Adrenal gland (tissue), 19 donors: ENCODE measurements at places on chromosomes 12 and 14.

DNA sequence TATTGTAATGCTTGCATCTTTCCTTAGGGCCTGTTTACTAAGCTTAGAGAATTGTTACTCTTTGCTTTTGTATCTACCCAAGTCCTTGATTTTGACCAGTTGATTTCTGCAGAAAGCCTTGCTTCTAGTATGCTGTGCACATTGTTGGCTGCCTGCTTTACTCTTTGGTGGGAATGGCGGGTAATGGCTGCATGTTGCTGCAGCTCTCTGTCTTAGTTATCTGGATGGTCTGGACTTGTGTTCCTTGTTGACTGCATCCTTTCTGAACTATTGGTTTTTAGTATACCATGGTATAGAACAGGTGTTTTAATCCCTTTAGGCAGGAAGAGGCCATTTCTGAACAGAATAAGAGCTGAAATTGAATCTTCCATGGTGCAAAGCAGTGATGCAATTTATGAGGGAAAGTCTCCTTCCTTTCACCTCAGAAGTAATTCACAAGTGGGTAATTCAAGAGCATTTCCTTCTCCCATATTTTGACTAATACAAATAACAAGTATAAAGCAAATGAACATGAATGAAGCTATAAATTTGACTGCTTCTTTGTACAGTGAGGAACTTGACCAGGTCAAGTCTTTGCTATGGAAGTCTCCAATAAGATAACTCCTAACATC, 466.4 kb downstream of the NPAS3 start:
- no peak for DNase-seq

- DNase-seq: no peak
These were observed 29.2 kb downstream of the SMUG1 start for GRCh38 chr12:54159589-54159988.

DNA sequence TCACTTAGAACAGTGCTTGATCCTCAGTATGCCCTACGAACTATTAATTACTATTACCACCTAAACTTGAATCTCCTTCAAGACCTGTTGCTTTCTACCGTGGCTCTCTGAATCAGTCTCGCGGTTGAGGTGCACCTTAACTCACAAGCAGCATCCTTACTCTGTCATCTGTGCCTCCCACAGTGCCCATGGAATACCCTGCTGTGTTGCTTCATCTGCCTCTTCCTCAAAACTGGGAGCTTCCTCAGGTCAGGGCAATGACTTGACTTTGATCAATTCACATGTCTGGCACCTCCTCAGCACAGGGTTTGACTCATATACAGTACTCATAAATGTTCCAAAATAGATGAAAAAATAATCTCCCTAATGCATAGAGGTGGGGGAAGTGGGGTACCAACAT, 305.9 kb downstream of the NUAK1 start:
- no peak for DNase-seq

DNA sequence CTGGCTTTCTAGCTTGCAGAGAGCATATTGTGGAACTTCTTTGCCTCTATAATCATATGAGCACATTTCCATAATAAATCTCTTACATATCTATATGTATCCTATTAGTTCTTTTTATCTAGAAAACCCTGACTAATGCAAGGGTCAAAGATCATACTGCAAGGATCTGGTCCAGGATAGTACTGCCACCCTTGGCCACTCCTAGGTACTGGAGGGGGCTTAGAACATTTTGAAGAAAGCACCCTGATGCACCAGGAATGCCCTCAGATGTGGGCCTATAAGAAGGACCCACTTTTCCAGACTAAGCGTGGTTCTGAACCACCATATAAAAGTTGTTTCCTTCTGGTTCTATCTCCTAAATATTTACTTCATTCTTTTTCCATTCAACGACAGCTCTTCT, 14.6 kb downstream of the ATXN7L3B start:
- DNase-seq: no peak

DNA sequence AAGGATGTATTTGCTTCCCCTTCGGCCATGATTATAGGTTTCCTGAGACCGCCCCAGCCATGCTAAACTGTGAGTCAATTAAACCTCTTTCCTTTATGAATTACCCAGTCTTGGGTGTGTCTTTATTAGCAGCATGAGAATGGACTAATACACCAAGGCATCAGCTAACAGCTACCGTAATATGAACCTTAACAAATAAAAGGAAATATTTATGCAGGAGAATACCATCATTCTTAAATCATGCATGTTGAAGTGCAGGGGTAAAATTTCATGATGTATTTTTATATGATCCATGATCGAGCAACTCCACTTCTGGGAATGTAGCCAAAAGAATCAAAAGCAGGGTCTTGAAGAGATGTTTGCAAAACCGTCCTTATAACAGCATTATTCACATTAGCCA, 379.0 kb downstream of the NPAS3 start:
- DNase-seq: no peak

DNA sequence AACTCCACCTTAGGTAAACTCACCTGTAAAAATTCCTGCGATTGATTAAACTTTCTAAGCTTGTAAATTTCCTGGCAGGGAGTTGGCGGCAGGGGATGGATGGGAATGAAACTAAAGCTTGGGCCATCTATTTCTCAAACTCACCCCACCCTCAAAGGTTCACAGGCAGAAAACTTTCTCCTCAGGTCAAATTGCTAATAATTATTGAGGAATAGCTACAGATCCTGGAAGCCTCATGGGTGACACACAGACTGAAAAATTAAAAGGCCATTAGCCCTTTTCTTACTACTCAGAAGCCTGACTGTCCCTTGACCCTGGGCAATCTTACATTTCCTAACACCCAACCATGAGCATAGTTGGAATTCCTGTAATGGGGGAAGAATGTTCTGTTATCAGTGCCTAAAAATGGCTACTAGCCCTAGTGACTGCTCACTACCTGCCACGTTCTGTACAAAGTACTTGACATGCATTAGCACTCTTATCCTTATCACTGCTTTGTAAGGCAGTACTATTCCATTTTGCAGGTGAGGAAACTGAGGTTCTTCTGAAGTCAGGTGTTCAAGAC, 12.4 kb upstream of the SYNDIG1L start:
- DNase-seq: no peak

- DNase-seq: no peak
These were observed 24.4 kb downstream of the TUNAR start for GRCh38 chr14:95901054-95901453.

DNA sequence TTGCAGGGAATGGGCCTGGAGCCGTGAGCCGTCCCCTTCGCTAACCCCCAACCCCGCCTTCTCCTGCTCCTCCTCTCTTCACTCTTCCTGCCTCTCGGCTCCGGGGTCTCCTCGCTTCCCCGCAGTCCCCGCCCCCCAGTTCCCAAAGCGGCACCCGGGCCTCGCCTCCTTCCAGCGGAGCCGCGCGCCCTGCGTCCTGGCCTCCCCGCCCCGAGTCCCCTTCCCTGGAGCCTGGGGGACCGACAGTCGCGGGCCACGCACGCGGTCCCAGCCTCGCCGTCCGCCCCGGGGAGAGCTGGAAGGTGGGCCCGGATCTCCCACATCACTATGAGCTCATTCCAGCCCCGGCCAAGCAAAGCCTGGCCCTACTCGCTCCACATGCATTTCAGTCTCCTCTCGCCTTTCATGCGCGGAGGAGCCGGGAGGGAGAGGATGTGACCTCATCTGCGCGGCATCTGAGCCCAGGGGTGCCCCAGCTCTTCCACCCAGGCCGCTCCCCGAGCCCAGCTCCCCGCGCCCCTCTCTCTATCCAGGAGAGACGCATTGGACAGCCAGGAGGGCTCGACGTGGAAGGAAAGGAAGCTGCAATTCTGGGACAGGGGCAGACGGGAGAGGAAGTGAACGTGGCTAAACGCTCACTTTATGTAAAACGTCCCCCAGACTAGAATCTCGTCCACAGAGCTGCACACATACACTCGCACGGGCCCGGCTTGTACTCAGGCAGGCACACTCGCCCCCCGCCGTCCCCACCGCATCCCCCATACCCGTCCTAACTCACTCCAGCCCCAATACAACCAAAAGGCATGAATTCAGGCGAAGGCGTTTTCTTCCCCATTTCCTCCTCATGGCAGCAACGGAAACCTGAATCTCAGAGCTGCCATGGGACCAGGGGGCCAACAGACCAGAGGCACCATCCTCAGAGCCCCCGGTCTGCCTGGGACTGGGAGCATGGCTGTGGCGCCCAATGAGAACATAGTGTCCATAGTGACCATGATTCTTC, 108.7 kb upstream of the CCND2 start:
- DNase-seq: peak; percentile 55
